Stimulated activated CD8-positive, alpha-beta memory T cell treated with anti-CD3 and anti-CD28 coated beads, Interleukin-7, amount 100 ng/mL, for 1 hour (primary cell): ENCODE measurements at places on chromosomes 16 and 17.

GRCh38 chr16:1220841-1221627 is 4.0 kb downstream of the TPSG1 start:
- no peak for DNase-seq

- DNase-seq = no peak
Observed at GRCh38 chr16:88076211-88076931, 125.1 kb downstream of the BANP start.

- no peak for DNase-seq
Observed at GRCh38 chr16:88815901-88816589, 4.3 kb upstream of the APRT start.

- no peak for DNase-seq
Observed at GRCh38 chr17:3475251-3475685, 529 bp upstream of the ASPA start.

- DNase-seq = no peak
Observed at GRCh38 chr16:81447383-81448101, 2.9 kb downstream of the CMIP start.

GRCh38 chr17:13931111-13931526 is 138.2 kb upstream of the COX10 start:
- no peak for DNase-seq

DNA sequence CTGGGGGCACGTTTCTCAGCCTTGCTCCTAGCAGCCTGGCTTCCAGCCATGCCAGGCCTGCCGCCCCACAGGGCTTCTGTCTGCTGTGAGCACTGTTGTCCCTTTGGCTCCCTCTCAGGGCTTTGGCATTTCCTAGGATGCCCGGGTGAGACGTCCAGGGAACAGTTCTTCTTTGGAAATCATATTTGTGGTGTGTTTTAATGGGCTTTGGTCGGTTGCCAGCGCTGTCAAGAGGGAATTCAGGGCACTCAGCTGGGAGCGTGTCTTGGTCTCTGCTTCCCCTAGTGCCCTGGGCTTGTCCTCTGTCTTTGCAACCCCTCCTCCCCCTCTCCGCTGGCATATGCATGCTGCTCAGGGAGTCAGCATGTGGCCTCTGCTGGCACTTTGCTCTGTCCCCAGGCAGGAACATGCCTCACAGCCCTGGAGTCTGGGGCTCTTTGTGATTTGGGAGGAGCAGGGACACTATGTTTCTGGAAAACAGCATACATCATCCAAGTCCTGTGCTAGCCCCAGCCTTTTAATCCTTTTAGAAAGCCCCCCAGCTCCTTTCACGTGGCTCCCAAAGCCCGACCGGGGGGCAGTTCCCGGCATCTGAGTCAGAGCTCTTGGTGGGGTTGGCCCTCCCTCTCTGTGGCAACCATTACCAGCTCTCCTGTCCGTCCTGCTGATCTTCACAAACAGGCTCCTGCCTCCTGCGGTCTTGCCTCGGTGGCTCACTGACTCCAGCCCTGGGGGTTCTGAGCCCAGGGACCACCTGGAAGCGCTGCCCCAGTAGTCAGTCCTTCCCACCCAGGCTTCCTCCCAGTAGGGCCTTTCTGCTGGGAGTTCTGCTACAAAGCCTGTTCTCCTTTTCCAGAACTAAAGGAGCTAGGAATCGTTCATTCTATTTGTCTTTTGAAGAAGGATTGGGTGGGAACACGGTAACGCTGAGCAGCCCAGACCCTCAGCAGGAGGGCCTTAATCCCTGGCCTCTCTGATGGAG is 26.7 kb downstream of the SAP30BP start:
- no peak for DNase-seq

- DNase-seq = no peak
Observed at GRCh38 chr17:17106756-17107155, 64.5 kb downstream of the MPRIP start.

- no peak for DNase-seq
Observed at GRCh38 chr17:3448059-3448665, 14.5 kb upstream of the OR1E2 start.

GRCh38 chr16:51540259-51540658 is 389.2 kb upstream of the SALL1 start:
- no peak for DNase-seq

DNA sequence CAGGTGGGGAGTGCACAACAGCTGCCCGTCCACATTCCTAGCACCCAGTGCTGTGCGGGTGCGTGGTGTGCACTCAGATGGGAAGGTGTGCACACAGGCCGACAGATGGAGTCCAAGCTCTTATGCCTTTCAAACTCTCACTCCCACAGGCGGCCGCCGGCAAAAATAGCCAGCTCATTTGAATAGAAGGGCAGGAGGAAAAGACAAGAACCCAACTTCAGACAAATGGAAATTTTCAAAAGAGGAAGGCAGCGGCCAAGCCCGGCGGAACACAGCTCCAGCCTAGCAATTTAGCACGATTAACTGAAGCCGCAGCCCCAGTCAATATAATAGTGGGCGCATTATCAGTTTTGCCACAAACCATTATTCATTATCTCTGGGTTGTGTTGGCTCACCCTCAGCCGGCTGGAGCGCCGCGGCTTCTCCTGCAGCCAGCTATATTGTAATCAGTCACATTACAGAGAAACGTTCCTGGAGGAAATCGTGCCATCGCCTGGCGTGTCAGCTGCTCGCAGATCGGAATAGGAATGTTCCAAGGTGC is 103.9 kb upstream of the SEC14L1 start:
- DNase-seq = no peak

DNA sequence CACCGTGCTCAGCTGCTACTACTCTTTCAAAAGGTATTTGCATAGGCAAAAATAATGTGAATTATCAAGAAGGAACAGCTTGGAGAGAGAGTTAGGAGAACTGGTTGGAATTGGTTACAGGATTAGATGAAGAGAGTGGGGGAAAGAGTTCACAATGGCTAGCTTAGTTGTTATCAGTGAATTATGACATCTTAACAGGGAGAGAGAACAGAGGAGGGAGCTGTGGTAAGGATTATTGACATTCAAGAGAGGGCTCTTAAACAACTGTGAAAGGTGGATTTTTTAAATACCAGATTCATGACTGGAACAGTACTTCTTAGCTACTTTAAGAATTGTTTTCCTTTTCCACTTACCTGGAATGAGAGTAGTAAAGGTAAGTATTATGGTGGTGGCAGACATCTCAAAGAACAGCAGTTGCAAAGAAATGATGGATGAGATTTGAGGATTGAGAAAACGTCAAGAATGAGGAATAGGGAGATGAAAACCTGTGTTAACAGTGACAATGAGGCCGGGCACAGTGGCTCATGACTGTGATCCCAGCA is 43.9 kb upstream of the SLC5A11 start:
- no peak for DNase-seq

GRCh38 chr16:77897129-77897437 is 108.7 kb downstream of the VAT1L start:
- no peak for DNase-seq

GRCh38 chr17:9104370-9105041 is 83.2 kb downstream of the NTN1 start:
- DNase-seq = no peak

- DNase-seq = no peak
Observed at GRCh38 chr16:71249399-71249798, 18.9 kb upstream of the HYDIN start.

GRCh38 chr16:73000907-73001521 is 46.9 kb downstream of the ZFHX3 start:
- DNase-seq = no peak

GRCh38 chr16:77721752-77722308 is 484 bp upstream of the NUDT7 start:
- DNase-seq = no peak

DNA sequence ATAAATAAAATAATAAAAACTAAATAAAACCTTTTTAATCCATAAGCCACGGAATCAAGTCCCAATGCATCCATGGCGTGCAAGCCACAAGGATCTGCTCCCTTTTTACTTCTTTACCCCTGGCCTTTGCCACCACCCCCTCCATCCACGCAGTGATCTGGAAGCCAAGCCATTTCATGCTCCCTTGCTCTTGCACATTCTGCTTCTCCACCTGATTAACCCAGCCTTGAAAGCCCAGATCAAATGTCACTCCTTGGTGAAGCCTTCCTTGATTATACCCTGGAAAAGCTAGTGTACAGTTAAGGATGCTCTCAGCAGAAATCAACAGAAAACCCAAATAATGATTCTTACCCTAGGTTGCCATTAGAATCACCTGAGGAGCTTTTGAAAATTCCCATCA is 9.9 kb downstream of the LRRC3C start:
- no peak for DNase-seq

- no peak for DNase-seq
Observed at GRCh38 chr17:45282683-45283644, 21.1 kb upstream of the SPATA32 start.

DNA sequence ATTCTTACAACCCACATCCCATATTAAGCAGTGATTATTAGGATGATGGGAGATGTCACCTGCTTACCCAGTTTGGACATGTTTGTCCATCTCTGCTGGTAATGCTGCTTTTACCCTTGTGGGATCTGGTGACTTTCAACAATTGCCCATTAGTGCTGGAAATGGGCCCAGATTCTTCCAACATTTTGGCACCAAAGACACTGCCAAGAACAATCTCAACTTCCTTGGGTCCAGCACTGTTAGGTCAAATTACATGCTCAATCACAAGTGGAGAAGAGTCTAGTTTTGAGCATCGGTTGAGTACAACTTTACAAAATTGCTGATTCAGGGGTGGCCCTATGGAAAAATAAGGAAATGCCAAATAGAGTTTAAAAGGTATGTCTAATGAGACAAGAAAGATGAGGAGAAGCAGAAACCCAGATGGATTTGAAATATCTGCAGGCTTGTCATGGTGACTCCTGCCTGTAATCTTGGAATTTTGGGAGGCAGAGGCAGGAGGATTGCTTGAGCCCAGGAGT is 13.0 kb upstream of the ZFP3 start:
- DNase-seq = no peak

- peak; percentile 26 for DNase-seq
Observed at GRCh38 chr17:31318298-31318801, 3.1 kb downstream of the EVI2A start.

DNA sequence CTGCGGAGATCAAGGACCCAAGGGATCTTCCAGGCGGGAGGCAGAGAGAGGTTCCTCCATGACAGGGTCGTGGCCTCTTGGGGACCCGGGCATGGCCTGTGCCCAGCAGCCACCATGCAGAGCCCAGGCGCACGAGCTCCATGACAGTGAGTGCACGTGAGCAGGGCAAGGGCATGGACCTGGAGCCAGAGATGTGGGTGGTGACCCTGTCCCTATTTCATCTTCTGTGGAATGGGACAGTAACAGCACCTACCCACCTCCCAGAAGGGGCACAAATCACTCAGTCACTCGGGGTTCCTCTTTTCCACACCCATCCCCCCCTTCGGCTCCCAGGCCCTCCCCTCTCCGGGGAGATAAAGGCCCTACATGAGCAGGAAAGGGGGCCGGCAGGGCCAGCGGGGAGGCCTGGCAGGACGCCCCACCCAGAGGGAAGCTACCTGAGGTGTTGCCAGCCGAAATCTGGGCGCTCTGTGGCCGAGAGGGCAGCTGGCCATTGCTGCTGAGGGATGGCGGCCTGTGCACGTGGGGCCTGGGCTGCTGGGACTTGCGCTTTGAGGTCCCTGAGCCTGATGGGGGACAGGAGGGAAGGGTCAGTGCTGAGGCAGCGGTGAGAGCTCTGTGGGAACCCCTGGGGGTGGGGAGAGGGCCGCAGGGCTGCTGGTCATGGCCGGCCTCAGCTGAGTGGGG is 10.4 kb downstream of the UBALD2 start:
- DNase-seq = no peak

- no peak for DNase-seq
Observed at GRCh38 chr17:58338454-58338840, 9.9 kb upstream of the TSPOAP1 start.

- no peak for DNase-seq
Observed at GRCh38 chr17:2062571-2063183, 7.8 kb downstream of the HIC1 start.

DNA sequence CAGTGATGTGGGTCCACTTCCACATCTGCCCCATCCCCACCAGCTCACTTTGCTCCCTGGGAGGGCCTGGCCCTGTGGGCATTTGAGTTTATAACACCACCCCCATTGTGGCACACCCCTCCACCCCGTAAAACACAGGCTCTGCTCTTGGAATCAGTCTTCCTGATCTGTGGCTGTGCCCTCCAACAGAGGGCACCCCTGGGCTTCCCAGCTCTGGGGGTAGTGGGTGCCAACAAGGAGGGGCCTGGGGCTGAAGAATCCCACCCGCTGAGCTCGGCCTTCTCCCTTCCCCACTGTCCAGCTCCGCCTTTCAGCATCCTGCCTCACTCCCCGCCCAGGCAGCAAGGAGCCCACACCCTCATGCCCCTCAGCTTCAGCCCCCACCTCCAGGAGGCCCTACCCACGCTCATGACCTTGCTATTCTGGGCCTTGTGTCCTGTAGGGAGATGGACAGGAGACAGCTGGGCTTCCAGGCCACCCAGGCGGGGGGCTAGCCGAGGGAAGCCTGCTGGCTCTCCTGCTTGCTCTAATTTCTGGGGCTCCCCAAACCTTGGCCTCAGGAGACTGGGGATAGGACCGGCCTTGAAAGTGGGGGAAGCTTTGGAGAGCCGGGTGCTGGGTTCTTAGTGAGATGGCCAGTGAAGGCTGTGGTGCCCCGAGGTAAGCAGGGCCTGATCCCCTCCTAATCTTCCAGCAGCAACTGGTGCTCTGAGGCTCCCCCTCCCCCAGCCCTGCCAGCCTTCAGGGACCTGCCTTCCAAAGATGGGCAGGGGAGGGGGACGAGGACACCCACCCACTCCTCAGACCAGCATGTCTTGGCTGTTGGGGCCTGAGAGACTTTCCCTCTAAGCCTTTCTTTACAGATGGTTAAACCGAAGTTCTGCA is 2.9 kb upstream of the ATP2A1 start:
- no peak for DNase-seq

GRCh38 chr16:53792161-53792951 is 88.4 kb downstream of the FTO start:
- no peak for DNase-seq

DNA sequence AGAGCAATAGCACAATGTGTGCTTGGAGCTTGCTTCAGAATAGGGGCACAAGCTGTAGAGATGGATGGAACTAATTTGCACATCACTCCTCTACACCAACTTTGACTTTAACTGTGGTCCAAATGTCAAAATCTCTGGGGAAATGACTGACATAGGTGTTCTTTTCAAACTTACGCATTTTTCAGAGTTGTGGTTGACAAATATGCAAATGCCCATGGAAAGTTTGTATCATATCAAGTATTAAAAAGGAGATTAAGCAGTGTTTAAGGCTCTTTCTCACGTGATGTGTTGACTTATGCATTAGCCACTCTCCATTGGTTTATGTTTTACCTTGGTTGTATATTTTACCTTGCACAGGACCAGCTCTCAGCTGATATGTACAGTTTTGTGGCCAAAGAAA is 77.1 kb downstream of the ELAC2 start:
- no peak for DNase-seq

GRCh38 chr17:75289832-75290337 is 652 bp upstream of the SLC25A19 start:
- DNase-seq = peak; percentile 25

GRCh38 chr17:44187131-44187899 is 543 bp downstream of the TMUB2 start:
- no peak for DNase-seq

GRCh38 chr16:65845466-65846209 is 520.9 kb upstream of the CDH5 start:
- no peak for DNase-seq
